Esophagus muscularis mucosa (tissue), 4 donors: ENCODE measurements at places on chromosomes 11 and 22.

DNA sequence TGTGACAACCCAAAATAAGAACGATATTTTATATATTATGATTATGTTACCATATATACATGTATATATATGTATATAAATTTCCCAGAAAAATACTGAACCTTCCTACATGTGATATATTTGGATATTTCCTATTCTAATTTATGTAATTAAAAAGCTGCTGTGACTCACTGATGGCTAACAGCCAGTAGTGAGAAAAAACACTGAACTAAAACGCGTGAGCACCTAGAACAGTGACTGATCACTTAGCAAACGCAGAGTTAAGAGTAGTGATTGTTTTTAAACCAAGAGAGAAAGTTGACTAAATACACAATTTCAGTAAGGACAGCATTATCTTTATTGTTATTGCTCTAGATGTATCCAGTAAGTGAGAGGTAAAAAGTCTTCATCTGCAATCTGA lies 213.8 kb downstream of the TMEM135 start:
- DNase-seq, result no peak

- DNase-seq, result no peak
Observed at GRCh38 chr11:95991101-95991500, 67.2 kb upstream of the MTMR2 start.

DNA sequence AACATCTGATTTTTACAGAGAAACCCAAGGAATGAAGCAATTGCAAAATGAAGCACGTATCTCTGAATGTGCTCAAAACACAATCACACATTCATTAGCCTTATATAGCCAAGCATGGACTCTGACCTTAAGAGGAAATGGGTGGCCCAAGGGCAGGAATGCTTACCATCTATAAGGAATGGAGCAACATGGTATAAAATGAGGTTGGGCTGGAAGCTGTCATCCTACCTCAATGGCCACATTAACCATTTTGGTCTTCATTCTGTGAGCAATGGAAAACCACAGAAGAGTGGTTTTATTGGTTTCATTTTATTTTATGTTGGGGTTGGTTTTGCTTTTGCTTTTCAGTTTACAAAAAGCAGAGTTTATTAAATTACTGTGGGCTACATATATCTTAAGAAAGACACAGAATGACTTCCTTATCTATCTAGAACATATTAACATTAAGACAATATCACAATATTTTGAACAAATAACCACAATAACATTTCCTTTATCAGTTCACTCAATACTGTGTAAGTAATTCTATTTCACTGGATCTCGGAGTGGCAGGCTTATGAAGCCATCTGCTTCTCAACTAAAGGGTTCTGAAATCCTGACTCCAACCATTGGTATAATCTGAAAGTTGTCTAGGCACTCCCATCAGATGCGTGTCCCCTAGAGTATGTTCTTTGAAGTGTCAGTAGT lies 10.8 kb upstream of the MS4A13 start:
- no peak for DNase-seq

GRCh38 chr11:12535321-12535720 lies 138.9 kb upstream of the TEAD1 start:
- no peak for DNase-seq
